ENCODE measurements at places on chromosomes 2 and 18. TPM values are rescaled to one million over a fixed set of nuclear protein-coding genes. Genes with fewer than 3 reads are reported as not detected.

Gene COLEC12
- 67.2 TPM for total RNA-seq

Gene ANKRD30BL
- 7.3 TPM for total RNA-seq

Gene PUM2
- total RNA-seq, result 216 TPM

Gene HOXD3
- total RNA-seq, result 3.0 TPM

Gene ACOXL
- 0.16 TPM for total RNA-seq

Gene SLC5A7
- total RNA-seq, result 1.1 TPM

Gene NMS
- not detected for total RNA-seq

Gene FOXI3
- total RNA-seq, result 7.1 TPM
